Activated T-helper 1 cell treated with Interleukin-2 at 50 U/mL for 16 hours (primary cell): ENCODE measurements at places on chromosomes 5 and 9.

DNA sequence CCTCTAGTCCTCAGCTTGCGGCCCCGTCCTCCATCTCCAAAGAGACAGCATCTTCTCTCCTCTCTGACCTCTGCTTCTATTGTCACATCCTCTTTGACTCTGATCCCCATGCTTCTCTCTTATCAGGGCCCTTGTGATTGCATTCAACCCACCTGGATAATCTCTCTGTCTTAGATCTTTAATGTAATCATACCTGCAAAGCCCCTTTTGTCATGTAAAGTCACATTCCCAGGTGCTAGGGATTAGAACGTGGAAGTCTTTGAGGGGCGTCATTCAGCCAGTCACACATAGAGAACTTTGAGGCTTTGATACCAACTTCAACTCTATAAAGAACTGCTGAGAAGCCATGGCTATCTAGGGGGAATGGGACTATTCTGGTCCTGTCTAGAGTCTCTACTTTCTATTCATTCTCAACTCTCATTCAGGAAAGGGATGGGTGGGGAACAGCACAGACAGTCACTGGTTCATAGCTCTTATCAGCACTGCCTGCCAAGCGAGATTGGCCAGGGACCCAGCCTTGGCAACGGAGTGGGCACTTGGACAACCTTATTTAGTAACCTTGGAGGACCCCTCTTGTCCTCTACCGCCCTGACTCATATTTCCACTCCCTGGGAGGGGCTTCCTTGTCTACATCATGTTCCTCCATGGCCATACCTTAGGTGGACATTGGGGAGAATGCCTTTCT is 29.0 kb downstream of the TAS2R1 start:
- DNase-seq = no peak

DNA sequence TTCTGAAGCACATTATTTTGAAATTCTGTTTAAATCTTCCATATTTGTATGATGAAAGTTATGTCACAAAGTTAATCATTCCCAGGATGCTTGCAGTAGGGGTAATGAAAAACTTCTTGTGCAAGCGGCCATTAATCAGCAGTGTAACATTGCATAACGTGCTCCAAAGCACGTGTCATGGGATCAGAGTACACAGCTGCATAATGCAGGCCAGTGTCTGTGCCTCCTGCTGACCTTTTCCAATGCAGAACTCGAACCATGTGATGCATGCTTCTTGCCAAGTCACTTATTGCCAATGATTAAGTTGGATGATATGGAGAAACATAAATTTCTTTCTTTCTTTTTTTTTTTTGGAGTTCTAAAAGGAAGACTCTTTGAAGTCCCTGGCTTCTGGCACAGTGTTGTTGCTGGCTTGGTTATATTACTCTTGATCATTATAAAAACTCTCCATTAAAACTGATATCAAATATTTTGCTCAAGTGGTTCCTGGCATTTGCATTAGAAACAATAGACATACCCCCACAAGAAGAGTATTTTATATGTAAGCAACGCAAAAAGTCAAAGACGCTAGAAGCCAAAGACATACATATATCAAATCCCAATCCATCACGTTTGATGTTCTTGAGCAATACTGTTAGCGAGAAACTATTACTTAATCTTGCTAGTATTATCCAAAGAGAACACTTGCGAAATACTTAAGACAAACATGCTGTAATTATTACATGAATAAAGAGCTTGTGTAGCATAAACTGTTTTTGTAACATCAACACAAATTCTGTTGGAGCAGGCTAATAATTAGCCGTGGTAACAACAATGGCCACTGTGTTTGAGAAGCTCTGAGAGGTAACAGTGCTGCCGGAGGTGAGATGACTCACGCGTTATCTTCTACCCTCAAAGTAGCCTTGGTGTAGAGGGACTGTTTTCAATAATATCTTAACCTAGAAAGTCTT is 164.2 kb downstream of the AUH start:
- no peak for DNase-seq

- no peak for DNase-seq
Measured at GRCh38 chr9:86454701-86455615, 100.7 kb upstream of the TUT7 start.

DNA sequence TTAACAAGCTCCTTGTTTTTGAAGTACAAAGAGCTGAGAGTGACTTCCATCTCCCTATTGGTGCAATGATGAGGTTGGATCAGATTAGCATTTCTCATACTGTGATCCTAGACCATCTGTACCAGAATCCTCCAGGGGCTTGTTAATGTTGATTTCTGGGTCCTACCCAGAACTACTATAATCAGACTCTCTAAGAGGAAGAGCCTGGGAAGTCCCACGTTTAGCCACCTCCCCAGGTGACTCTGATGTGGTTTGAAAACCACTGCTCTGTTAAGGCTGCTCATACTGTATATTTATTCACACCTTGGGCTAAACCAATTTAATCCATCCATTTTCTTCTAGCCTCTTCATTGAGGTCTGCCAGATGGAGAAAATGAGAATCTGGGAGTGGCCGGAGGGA is 49.6 kb upstream of the SMIM32 start:
- DNase-seq = no peak

DNA sequence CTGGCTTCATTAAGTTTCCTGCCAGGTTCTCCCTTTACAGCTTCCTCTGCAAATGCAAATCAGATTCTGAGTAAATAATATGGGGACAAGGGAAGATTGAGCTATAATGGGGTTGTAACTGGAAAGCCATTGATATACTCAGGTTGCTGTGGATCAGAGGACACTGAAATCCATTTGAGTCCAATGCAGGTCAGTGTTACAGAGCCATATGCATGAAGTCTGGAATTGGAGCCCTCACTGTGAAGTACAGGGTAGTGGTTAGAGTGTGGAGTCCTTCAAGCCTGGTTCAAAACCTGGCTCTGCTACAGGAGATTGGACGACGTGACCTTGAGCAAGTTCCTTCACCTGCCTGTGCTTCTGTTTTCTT is 48.7 kb downstream of the TIMD4 start:
- no peak for DNase-seq

DNA sequence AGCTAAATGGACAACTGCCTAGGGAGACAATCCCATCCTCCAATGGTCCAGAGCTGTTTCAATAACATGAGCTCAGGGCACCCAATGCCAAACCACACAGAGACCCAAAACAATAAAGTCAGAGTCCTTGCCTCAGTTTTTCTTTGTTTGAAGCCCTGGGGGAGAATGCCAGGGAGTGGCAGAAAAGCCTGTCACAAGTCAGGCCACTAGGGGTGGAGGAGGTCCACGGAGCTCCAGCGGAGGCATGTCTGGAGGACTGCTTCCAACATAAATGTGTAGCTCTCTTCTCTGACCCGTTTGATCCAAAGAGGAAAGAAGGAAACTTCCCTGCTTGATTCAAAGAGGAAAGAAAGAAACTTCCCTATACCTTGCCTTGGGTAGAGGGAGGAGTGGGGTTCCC is 175.3 kb downstream of the HSPA4 start:
- DNase-seq = no peak

DNA sequence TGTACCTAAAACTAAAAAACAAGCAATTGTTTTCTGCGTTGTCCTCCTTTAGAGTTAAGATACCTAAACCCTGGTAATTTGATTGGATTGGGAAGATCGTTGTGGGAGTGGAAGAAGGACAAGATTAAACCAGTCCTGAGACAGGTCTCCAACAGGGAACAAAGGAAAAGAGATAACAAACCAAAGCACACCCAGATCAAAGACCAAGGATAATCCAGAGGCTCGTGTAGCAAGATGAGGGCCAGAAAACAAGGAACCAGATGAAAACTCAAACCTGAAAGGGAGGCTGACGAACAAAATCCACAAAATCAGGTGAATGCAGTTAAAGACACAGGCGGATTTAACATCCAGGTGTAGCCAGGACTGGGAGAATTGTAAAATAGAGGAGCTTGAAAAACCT is 618.1 kb downstream of the SLCO4C1 start:
- no peak for DNase-seq

- DNase-seq = no peak
Measured at GRCh38 chr9:114225561-114226212, 70.3 kb downstream of the COL27A1 start.

DNA sequence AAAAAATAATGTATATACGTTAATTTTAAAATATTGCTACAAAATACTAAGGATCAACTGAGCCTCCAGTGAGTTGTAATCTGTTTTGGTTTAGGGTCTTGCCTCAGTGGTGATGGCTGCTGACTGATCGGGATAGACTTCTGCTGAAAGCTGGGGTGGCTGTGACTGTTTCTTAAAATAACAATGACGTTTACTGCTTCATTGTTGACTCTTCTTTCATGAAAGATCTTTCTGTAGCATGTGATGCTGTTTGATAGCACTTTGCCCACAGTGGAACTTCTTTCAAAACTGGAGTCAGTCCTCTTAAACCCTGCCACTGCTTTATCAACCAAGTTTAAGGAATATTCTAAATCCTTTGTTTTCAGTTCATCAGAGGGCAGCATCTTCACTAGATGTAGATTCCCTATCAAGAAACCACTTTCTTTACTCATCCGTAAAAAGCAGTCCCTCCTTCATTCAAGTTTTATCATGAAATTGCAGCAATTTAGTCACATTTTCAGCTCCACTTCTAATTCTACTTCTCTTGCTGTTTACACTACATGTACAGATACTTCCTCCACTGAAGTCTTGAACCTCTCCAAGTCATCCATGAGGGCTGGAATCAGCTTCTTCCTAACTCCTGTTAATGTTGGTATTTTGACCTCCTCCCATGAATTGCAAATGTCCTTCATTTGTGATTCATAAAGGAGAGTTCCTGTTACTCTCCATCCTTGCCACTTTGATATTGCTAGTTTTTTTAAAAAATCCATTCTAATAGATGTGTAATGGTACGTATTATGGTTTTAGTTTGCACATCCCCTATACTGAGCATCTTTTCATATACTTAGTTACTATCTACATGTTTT is 41.5 kb upstream of the PTPDC1 start:
- no peak for DNase-seq
